ENCODE measurements at places on chromosomes 13 and 19.

DNA sequence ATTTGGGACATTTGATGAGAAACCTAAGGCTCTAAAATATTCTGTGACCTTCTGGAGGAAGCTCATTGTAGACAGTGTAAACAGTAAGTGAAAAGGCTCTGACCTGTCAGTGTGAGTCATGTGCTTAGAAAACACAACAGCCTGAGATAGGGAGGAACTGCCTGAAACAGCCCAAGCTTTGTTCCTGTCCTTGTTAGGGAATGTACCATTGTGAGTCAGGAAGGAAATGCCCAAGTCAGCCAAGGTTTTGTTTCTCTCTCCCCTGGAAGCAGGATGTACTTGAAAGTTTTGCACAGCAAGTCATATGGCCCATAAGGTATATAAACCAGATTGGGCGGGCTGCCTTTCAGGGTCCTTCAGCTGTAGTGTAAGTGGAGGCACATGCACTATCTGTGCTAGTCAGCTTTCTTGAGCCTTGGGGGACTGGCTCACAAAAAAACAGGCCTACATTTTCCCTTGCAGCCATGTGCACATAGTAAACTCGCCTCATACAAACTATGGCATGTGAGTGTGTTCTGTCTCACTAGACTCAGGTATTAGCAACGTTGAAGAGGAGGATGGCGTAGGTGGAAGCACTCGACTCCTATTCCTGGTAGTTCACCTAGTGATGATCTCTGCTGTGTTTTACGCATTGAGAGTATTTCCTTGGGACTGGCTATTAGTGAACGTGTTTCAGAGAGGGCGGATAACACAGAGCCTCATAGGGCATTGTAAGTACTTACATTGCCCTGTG lies 141.2 kb upstream of the KLHL1 start:
- no peak for DNase-seq

GRCh38 chr19:8142513-8142900 lies 6.9 kb downstream of the FBN3 start:
- no peak for DNase-seq

GRCh38 chr13:62333466-62333865 lies 917.8 kb upstream of the PCDH20 start:
- DNase-seq, result no peak

DNA sequence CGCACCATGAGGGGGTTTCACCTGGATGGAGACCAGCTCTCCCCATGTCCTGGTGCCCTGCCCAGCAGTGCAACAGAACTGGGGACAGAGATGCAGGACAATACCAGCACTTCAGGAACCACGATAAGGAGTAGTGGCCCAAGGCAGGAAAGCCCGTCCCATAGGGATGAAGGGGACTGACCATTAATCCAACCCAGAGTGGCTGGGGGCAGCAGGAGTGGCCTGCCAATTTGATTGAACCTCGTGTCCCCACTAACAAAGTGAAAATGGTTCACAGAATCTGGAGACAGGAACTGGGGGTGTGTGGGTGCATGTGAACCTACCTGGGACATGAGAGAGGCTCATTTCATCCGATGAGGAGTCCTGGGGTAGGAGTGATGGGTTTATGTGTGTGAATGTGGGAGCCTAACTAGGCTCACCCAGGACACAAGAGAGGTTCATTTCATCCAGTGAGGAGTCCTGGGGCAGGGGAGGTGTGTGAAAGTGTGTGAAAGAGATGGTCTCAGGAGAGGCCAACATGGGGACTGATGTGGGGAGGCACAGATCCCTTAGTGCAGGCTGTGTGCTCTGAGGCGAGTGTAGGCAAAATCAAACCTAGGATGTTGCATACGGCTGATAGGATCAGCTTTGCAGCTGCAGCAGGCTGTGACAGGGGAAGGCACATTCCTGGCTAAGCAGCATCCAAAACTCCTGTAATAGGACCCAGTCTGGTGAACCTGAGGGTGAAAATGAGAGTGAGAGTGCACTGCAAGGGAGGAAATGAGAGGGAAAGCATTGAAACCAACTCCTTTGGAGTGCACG lies 98.2 kb downstream of the ZNF429 start:
- no peak for DNase-seq

DNA sequence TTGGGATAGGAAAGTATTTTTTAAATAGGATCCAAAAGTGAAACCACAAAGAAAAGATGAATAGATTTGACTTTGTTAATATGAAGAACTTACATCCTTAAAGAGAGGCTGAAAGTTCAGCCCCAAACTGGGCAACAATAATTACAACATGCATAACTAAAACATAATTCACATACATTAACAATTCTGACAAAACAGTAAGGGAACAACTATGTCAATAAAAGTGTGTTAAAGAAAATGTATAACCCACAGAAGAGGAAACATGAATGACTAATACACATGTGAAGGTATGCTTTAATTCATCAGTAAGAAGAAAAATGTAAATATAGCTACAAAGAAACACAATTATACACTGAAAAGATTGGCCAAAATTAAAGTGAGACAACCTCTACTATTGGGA lies 1597.6 kb upstream of the MIR17HG start:
- DNase-seq, result no peak

GRCh38 chr19:44401139-44402115 lies at the start of gene ZNF285:
ZNF285 (minus strand) TSS chr19:44401608; CDS start chr19:44397213, 4,395 bp downstream.
- DNase-seq, result no peak

DNA sequence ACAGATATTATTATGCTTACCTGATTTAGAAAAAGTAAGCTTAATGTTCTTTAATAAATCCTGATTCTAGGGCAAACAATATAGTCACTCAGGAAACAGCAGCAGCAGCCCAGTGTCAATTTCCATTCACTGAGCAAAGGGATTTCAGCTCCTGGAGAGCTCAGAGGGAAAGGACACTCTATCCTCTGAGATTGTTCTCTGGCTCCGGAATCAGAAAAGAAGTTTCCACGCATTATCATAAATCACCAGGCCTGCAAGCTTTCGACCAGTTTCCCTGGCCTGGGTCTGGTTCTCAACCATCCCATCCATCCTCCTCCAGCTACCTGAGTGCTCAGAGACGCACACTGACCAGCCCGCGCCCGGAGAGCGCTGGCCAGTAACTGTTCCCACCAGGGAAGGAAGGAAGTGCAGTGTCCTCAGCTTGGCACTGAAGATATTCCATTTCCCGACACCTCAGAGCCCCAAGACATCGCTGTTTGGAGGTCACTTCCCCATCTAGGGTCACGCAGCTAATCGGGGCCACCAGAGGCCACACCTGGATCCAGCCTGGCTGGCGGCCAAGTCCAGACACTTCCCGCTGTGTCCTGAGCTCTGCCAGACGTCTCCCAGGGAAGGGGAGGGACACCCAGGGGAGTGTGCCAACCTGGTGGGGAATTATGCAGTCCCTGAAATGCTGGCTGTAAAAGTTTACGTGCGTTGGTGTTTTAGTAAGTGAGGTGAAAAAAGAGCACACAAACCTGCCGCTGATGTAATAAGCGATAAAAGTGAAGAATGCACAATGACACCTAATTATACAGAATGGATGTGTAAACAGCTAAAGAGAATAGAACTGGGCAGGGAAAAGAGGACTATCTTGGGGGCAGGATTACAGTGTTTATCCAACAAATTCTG lies 29.1 kb downstream of the EPS15L1 start:
- no peak for DNase-seq

DNA sequence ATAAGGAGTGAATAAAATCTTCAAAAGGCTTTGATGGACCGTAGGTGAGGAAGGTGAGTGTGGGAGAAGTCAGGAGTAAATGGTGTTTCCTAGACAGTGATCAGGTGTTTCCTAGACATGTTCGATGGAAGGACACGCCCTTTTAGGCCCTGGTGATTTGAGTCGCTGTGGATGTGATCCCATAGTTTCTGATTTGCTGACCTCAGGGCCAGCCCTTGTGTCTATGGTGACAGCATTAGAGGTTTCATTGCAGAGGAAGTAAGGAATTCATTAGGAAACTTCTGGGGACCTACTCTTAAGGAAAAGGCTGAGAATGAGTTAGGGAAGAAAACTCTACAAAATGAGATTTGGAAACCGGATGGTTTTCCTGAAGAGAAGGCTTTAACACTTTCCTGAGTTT lies 31.5 kb upstream of the RNF113B start:
- DNase-seq, result no peak

DNA sequence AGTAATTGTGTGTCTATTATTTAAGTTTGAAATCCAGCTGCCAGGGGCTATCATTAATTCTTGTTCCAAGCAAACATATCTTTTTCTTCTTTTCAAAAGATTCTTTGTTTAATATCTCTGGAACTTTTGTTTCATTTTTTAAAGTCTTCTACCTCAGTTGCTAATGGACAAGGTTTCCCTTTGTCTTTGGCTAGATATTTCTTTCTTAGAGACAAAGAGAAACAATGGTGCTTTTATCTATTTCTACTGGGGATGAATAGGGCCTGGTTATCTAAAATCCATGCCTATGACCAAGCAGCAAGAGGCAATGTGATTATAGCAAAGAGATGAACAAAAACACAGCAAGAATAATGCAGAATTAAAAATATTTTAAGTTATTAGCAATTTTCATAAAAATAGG lies 661.3 kb upstream of the KLF12 start:
- DNase-seq, result no peak

DNA sequence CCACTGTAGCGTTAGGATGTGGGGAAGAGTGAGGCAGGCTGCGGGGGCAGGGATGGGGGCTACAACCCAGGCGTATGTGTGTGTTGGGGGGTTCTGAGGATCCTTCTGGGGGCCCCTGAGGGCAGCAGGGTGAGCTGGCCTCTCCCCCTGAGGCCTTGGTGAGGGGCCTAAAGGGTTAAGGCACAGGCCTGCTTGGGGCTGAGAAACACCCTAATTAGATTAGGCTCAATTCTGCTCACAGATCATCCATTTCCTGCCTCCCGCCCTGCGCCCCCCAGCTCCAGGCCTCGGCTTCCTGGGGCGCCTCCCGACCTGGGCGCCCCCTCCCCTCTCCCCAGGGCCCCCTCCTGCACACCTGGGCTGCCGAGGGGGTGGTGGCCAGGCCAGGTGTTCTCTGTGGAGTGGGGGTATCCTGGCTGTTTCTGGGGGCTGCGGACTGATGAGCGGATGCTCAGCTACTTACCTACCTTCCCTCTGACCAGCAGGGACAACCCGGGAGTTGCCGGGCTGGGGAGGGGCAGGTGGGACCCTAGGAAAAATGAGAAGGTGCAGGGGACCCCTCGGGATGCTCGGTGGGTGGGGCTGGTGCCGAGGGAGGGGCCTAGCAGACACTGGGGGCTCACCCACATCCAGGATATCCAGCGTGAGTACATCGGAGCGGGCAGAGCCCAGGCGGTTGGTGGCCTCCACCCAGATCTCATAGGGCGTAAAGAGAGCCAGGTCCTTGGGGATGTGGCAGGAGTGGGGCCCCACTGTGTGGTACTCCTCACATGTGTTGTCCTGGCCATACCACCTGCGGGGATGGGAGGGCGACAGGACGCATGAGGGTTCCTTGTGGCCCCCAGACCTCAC lies 8.6 kb downstream of the CRLF1 start:
- no peak for DNase-seq

DNA sequence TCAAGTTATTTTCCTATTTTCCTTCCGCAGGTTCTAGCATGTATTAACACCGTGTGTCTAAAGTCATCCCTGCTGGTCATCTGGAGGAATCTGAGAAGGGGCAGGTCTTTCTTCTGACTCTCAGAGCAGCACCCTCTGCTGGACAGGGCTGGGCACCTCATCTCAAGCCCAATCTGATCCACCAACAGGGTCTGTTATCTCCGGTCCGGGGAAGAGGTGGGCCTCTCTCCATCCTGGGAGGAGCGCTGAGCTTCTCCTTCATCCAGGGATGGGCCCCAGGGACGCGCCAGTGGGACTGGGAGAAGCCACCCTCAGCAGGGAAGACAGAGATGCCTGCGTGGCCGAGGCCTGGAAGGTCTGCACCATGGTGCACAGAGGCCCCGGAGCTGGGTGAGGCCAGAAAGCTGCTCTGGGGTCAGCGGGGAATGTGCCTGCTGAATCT lies 26.0 kb upstream of the ZNF331 start:
- no peak for DNase-seq

DNA sequence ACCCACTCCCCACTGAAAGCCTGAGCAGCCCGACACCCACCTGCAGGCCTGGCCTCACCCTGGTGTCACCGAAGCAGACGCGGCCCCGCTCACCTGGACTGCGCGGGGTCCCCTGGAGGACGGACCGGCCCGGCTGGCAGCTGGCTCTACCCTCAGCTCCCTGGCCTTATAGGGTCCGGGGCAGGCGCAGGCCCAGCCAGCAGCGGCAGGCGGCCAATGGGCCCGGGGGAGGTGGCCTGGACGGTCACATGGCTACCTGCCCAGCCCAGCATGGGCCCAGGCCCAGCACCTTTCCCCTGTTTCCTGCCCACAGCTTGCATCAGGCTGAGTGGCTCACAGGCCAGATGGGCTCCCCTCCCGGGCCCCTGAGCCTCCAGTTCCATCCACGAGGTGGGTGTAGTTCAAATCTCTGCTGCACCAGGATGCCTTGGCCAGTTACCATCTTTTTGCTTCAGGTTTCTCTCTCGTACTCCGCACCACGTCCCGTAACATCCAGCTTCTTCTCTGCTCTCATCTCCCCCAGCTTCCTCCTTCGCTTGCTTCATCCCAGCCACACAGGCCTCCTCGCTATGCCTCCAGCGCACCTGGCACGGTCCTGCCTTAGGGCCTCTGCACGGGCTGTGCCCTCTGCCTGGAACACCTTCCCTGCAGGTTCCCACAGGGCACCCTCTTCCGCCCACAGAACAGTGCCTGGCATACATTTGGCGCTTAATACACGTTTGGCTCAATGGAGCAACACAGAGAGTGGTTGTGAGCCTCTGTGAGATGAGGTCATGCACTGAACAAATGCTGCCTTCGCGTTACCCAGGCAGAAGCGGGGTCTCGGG lies at the start of gene PLIN4:
TSS of gene PLIN4 (minus strand) at position 142 of the 827 bp plus-strand sequence. CDS start 214 bp downstream, outside the sequence.
- no peak for DNase-seq

DNA sequence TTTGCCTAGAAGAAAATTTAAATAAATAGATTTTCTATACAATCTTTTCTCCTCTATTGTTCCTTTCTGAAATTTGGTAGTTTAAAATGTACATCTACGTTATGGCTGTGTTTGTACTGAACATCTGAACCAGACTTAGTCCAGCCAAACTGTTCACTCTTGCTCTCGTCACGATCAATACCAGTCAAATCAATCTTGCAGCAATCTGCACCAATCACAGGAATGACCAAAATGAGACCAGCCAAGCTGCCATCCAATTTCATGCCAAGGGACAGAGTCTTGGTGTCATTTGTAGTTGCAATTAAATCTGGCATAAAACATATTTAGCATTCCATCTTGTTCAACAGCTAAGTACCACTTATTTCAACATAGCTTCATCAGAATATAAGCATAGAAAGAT lies 156.6 kb downstream of the IRS2 start:
- no peak for DNase-seq

DNA sequence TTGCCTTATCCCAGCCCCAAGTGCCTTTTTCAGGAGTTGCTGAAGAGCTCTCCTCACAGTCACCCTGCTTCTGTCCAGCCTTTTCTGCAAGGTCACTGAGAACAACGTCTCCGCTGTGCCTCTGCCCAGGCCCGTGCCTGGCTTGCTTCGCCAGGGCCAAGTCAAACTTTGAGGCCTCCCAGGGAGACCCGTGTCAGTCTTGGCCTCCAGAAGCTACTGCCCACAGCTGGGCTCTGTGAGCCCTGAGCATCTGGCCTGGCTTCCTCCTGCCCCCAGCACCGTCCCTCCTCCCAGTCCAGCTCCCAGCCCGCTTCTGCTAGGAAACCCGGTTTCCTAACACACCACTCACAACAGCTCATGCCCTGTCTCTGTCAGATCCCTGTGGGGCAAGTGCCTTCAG lies 165.9 kb downstream of the TEX29 start:
- no peak for DNase-seq

- no peak for DNase-seq
Observed at GRCh38 chr19:45166723-45167252, 6.0 kb upstream of the NKPD1 start.

Measured in vagina (tissue), 2 donors.